ENCODE measurements at places on chromosomes 4 and X. TPM values are rescaled to one million over a fixed set of nuclear protein-coding genes. Genes with fewer than 3 reads are reported as not detected.

Gene GRIA2
- total RNA-seq = not detected

Gene SLC30A9
- total RNA-seq = 25.7 TPM

Gene FGF16
- 2.8 TPM for total RNA-seq

Gene PCDH7
- total RNA-seq = under 0.01 TPM

Gene NXF3
- not detected for total RNA-seq

Gene PROM1
- total RNA-seq = under 0.01 TPM

Gene RRH
- total RNA-seq = not detected

Gene DMRTC1
- not detected for total RNA-seq

Gene AFM
- total RNA-seq = not detected

Gene SPANXC
- not detected for total RNA-seq

Gene CXorf49
- not detected for total RNA-seq

Gene ATP10D
- 10.5 TPM for total RNA-seq

Gene MAGEC2
- total RNA-seq = not detected

Gene GAGE13
- not detected for total RNA-seq

Measured in bladder microvascular endothelial cell (primary cell).